Caki2 (cell line): ENCODE measurements at places on chromosomes 7 and 10. TPM values are rescaled to one million over a fixed set of nuclear protein-coding genes. Genes with fewer than 3 reads are reported as not detected.
A peak's percentile ranks its signal among the peaks of the same experiment; 100 is the strongest.

Gene TDRD1
- total RNA-seq = not detected in 2 replicates

Gene VAX1
- total RNA-seq = 0.27 and 0.67 TPM in 2 replicates

Gene FFAR4
- not detected in 2 replicates for total RNA-seq

Gene CALN1
- total RNA-seq = not detected in 2 replicates

Gene OR2A7
- total RNA-seq = 0.47 TPM in 1 of 2 replicates, not detected in the other

Gene TMEM273
- total RNA-seq = 2.8 and 8.9 TPM in 2 replicates

Gene CDCA7L
- 54.8 and 83.4 TPM in 2 replicates for total RNA-seq

Gene VSIR
- 11.7 and 11.8 TPM in 2 replicates for total RNA-seq

DNA sequence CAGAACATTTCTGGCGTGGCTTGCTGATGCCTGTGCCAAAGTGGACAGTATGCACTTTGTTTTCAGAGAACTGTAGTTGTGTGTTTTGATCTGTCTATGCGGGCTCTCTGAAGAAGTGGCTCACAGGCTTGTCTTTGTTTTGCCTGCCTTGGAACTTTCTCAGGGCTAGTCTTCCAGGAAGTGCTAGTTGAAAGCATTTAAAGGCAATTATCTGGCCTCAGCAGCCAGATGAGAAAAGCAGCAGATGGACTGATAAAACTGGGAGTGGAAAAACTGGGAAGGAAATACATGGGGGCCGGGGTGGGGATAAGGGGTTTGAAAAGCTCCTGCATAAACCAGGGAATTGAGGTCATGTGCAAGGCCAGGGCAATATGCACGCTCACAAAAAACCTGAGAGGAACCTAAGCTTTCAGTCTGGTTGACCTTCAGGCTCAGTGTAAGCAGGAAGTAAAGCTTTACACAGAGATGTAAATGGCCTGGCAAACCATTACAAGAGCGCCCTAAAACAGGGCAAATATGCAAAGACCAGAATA lies 94.5 kb downstream of the ZNF33B start:
- DNase-seq = no peak

DNA sequence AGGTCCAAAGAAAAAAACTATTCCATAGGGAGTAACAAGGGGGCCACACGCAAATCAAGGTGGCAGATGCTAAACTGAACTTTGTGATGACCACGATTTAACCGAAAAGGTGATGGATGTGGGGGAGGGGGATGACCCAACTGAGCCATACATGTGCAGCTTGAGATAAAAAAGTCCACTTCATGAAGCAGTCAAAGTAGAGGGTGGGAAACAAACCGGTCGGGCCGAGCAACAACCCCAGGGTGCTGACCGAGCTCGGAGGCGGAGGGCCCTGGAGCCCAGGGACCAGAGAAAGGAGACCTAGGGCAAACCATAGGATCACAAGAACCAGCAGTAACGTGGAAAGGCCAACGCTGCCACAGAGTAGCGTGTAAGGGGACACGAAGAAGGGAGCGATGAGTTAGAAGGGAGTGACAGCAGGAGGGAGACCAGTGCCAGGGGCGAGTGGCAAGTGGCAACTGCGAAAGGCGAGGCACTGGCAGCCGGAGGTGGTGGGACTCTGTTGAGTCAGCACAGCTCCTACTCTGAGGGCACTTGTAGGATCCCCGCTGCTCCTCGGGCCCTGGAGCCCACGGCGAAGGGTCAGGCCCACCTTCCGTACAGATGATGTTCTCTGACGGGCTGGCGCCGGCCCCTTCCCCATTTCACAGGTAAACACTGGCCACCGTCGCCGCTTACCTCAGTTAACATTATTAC lies 540 bp downstream of the SNX13 start:
- peak; percentile 69 for DNase-seq

DNA sequence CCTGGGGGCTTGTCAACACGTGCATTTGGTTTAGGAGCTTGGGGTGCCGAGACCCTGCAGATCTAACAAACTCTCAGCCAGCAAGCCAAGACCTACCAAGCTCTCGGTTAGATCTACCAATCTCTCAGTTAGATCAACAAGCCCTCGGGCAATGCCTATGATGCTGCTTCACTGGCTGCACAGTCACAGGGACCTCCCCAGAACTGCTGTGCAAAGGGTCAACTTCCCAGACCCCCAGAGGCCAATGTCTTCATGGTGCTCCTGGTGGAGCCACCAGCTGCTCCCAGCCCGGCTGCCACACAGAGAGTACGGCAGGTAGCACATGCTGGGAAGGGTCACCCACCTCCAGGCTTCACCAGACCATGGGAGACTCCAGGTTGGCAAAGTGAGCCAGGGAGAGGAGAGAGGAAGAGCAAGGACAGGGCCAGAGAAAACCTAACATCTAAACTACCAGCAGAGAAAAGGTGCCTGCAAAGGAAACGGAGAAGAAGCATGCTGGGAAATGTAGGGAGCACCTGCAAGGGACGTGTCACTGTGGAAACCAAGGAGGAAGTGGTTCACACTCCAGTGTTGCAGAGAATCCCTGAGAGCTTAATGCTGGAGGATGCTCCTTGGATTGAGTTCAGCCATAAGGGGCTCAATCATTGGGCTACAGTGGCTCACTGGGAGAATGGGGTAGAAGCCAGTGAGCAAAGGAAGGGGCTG lies 51.5 kb upstream of the GDF10 start:
- no peak for DNase-seq

DNA sequence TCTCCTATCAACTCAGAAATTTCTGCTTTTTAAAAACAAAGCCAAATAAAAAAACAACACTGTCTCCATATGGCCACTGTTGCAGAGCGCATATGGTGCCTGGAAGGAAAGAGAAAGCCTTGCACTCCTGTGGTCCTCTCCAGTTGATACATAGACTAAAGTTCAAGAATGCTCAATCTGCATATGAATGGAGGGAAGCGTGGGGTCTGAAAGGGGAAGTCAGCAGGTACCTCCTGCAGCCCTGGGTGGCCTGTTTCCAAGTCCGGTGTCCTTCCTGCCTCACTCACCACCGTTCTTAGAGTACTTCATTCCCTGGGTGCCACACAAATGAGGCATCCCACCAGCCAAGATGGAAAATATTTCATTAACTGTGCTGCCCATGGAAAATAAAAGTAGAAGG lies 138.3 kb upstream of the PALS2 start:
- DNase-seq = no peak

- DNase-seq = no peak
These were observed 55.5 kb downstream of the AOAH start for GRCh38 chr7:36668750-36669149.

DNA sequence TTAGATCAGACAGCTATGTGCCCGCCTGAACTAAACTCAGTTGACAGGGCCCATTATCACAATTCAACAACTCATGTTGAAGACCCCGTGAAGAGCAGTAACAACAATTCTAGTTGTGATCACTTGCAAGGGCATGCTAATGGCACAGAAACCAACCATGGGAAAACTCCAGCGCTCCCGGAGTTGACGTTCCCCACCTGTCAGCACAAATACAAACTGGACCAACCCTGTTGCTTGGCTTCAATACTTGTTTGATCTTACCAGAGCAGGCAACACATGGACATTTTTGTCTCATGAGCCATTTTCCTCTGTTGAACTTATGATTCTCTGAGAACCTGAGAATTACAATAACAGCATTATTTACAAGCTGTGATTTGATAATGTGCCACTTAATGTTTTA lies 119.0 kb upstream of the LANCL2 start:
- no peak for DNase-seq

DNA sequence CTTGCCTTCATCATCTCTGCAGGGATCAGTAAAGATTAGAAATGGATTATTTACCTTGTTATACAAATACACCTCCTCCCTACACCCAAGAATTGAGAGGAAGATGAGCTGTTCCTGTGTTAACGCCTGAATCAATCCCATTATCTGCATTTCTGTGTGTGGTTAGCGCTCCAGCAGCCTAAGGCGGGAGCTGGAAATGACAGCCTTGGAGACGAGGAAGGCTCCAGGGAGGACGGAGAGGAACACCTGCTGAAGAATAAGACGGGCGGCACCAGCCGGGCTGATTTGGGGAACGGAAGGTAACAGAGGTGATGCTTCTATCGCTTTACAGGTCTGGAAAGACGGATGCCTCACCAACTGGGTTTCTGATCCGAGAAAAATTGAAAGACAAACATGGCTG lies 34.2 kb upstream of the DDC start:
- DNase-seq = no peak

GRCh38 chr10:85858776-85859515 lies 507.6 kb downstream of the GRID1 start:
- no peak for DNase-seq

GRCh38 chr10:97762816-97763215 lies 9.0 kb downstream of the SFRP5 start:
- DNase-seq = no peak

DNA sequence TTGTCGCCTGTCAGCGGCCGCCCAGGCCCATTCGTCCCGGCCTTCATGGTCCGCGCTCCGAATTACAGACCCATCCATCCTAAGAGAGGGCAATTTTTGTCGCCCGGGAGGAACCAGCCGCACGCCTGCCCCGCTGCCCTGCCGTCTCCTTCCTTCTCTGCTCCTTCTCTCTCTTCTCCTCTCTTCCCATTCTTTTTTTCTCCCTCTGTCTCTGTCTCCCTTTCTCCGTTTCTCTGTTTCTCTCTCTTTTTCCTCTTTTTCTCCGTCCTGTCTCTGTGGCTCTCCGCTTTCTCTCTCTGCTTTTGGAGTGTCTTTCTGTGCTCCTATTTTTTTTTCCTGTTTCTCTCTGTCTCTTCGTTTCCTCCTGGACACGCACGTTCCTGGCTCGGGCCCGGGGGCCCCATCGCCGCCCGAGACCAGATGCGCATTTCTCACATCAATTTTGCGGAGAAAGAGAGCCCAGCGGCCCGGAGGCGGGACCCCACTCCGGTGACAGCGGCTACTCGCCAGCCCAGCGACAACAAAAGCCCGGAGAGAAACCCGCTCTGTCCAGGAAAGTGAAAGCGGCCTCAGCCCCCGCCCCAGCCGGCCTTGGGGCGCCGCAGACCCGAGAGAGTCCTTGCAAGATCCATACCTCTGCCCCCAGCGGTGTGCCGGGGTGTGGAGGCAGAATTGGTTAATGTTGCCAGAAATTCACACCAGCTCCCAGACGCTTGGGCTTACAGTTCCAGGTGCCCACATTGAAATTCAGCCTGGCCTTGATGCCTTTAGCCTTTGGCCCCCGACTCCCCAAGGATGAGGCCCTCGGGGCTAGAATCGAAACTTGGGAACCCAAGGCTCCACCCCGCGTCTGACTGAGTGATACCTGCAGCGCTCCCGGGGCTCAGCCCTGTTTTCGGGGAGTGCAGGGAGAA lies 4.1 kb downstream of the LBX1 start:
- no peak for DNase-seq

DNA sequence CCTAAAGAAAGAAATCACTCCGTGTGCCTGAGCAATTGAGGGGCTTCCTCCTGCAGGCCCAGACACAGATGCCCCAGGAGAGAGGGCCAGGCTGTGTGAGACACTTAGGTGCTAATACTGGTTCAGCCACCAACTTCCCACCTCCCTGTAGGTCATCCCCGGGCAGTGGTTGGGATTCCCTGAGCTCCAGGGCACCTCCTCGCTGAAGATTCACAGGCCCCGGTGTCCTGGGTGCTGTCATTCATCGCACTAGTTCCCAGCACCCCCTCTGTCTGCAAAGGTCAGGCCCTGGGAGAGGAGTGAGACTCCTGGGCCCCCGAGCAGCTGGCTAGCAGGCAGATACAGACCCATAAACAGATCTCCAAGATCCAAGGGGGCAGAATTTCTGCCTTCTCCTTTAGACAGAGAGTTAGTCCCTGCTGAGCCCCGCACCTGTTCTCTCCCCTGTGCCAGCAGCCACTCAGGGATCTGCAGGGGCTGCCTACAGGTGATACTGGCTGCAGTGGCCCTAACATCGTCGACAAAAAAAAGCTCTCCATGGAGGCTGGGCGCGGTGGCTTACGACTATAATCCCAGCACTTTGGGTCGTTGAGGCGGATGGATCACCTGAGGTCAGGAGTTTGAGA lies 38.2 kb upstream of the GTF2I start:
- no peak for DNase-seq

DNA sequence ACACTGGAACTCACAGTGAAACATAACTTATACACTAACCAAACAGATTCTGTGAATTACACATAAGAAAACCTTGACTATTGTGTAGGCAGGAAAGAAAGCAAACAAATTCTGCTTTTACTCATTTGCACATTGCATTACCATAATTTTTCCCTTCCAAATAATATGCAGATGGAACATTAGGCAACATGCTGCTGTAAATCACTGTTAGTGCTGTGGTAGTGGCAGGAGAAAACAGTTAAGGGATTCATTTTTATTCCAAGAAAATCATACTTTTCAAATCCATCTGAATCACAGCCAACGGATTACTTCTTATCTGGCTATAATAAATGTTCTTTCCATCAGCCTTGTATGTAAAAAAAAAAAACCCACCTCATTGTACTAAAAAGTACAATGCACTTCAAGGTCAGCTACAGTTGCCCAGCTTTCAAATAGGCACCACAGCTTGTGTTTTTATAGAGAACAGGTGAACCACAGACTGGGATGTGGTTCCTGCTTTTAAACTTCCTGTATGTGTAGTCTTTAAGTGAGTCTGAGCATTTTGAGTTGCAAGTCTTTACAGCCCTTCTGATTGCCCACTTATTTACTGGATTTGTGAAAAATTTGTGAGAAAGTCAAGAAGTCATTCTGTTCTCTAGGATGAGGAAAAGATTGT lies 590.0 kb upstream of the SEMA3D start:
- DNase-seq = no peak

GRCh38 chr10:124403548-124403947 lies 15.2 kb downstream of the OAT start:
- DNase-seq = peak; percentile 78

DNA sequence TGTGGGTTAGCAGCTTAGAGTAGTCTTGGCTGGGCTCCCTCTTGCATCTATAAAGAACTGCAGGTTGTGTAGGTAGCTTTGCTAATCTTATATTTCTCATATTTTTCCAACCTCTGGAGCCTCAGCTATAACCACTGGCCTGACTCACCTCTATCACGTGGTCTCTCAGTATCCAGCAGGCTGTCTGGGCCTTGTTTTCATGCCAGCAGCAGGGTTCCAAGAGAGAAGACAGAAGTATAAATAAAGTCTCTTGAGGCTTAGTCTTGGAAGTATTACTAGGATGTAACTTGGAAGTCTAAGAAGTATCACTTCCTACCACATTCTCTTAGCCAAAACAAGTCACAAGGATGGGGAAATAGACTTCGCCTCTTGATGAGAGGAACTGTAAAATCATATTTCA lies 73.3 kb downstream of the WIPF3 start:
- no peak for DNase-seq

DNA sequence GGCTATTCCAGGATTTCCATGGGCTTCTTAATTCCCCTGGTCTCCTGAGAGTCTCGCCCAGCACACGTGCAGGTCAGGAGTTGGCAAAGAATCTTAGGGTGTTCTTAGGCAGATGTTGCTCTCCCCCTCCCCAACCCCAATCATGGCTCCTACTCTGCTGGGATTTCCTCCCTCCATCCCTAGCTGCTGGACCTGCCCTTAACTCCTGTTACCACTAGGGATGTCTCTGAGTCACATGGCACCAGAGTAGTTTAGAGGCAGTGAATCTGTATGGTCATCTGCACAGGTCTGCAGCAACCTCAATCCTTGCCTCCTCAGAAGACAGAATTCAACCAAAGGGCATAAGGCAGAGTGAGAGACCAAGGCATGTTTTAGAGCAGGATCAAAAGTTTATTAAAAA lies 51.8 kb upstream of the CHST3 start:
- DNase-seq = no peak

GRCh38 chr7:149588930-149589329 lies 91.3 kb upstream of the ZNF746 start:
- DNase-seq = no peak

- DNase-seq = no peak
These were observed 42.2 kb upstream of the A1CF start for GRCh38 chr10:50927522-50928189.
